Stimulated activated CD4-positive, alpha-beta T cell treated with anti-CD3 and anti-CD28 coated beads, Interleukin-12 subunit alpha, Interleukin-12 subunit beta, amount 100 ng/mL, for 48 hours (primary cell): ENCODE measurements at places on chromosomes 1 and 21.

GRCh38 chr1:220516014-220516721, 11.8 kb upstream of the MARK1 start:
- DNase-seq = no peak

- no peak for DNase-seq
These were observed 21.0 kb upstream of the PARP1 start for GRCh38 chr1:226428791-226429461.

DNA sequence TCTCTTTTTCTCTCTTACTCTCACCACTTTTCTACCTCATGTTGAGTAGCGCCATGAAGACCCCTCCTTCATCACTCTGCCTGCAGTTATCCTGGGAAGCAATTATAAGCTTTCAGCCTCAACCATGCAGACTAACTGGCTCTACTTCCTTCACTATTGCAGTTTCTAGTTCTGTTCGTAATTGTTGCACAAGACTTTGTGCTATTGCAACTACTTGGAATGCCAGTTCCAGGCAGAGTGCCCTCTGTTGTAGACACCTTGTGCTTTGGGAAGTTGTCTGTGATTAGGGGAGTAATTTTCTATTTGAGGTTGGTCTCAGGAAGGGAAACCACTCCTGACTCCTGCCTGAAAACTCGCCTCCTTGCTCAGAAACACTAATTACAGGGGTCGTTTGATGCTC, 19.4 kb downstream of the PGM1 start:
- DNase-seq = no peak

GRCh38 chr1:58818075-58818474, 34.2 kb upstream of the JUN start:
- no peak for DNase-seq

GRCh38 chr1:205470131-205470530, 14.3 kb upstream of the BLACAT1 start:
- no peak for DNase-seq

GRCh38 chr1:168312718-168313604, 32.3 kb downstream of the TBX19 start:
- no peak for DNase-seq

GRCh38 chr1:92968138-92969032, 7.1 kb upstream of the DIPK1A start:
- DNase-seq = no peak
